ENCODE measurements at places on chromosomes 12 and 14.

DNA sequence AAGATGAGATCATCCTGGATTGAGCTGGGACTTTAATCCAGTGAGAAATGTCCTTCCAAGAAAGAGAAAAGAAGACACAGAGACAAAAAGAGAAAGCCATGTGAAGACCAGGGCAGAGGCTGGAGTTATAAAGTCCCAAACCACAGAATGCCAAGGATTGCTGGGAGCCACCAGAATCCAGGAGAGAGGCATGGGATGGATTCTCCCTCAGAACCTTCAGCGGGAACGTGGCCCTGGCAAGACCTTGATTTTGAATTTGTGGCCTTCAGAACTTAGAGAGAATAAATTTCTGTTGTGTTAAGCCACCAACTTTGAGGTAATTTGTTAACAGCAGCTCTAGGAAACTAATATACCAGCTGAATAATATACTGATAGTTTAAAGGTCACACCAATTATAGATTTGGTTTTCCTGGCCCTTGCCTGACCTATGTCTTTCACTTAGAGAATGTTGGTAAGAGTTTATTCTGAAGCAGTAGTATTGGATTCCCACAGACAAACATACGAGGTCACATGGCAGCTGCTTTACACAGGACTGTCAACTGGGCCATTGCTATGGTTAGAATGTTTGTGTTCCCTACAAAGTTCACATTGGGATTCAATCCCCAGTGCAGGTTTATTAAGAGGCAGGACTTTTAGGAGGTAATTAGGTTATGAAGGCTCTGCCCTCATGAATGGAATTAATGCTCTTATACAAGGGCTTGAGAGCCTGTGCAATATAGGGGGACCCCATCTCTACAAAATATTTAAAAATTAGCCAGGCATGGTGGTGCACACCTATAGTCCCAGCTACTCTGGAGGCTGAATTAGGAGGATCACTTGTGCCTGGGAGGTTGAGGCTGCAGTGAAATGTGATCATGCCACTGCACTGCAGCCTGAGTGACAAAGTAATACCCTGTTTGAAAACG, 156.5 kb upstream of the EEA1 start:
- DNase-seq = no peak

DNA sequence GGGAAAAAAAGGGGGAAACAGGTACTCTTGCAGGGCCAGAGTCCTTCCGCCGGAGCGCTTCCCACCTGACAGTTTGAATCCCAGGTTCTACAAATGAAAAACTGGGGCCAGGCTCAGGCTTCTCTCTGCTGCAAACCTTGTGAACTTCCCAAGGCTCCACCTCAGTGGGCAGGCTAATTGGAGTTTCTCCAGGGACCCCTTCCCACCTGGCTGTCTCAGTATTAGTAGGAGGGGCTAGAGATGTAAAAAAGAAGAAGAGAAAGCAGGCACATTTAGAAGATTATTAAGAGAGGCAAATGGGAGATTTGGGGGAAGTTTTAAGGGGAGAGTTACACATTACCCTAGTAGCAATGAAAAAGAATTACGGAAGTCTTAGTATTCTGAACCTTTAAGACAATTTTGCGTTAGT, 20.0 kb upstream of the CLEC2D start:
- DNase-seq = no peak

DNA sequence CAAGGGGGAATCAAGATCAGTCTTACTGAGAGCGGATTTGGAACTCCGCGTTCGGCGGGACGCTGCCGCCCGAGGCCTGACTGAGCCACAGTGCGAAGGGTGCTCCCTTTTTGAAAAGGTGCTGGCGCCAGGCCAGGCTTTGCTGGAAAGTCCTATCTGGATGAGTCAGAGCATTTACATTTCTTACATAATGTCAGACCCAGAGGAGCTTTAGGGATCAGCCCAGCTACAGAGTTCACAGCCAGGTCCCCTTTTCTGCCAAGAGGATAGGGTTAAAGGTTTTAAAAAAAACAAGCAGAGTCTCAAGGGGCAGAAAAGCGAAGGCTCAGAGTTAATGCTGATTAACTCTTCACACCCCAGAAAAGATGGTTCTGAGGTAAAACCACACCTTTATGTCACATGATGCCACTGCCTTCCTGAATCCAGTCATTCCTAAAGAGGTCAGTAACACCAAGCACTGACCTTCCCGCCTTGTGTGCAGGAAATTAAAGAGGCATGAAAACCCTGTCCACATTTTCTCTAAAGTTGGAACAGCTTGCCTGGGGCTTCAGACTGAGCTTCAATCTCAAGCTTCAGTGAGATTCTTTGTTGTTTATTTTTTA, 11.7 kb upstream of the FBXL14 start:
- DNase-seq = peak; percentile 75

- DNase-seq = no peak
These were observed 12.5 kb downstream of the TM7SF3 start for GRCh38 chr12:27001663-27002062.

- no peak for DNase-seq
These were observed 118.5 kb downstream of the PRKCH start for GRCh38 chr14:61439779-61440418.

GRCh38 chr12:27193854-27194544, 50.1 kb upstream of the STK38L start:
- no peak for DNase-seq

DNA sequence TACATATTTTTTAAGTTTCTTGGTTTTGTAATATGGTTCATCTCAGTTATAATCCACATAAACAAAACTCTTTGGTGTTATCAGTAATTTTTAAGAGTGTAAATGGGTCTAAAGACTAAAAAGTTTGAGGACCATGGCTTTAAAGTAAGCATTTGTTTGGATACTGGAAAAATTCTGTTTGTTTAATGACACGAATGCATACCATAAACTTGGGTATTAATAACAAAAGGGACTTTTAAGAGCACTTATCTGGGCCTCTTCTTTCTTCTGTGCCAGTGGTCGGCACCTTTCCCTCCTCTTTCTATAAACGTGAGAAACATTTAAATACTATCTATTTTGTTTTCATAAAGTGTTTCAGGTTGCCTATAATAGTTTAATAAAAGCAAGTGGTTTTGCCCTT, 47.4 kb downstream of the SAMD4A start:
- no peak for DNase-seq

DNA sequence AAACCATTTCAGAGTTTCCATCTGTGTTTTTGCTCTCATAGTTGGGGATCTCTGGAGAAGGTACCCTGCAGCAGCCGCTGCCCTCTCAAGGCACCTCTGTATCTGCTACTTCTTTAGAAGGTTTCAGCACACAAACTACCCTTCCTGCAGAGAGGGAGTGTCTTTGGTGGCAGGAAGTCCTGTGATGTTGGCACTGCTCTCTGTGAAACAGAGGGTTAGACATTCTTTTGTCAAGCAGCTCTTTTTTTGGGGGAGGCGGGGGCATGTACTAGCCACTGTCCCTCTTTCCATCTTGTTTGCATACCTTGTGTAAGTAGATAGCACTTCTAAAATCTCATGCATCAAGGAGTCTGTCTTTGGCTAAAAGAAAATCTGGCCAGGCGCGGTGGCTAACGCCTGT, 352.6 kb downstream of the BMP4 start:
- no peak for DNase-seq

- no peak for DNase-seq
These were observed 41.3 kb upstream of the BCL7A start for GRCh38 chr12:121980191-121980891.

DNA sequence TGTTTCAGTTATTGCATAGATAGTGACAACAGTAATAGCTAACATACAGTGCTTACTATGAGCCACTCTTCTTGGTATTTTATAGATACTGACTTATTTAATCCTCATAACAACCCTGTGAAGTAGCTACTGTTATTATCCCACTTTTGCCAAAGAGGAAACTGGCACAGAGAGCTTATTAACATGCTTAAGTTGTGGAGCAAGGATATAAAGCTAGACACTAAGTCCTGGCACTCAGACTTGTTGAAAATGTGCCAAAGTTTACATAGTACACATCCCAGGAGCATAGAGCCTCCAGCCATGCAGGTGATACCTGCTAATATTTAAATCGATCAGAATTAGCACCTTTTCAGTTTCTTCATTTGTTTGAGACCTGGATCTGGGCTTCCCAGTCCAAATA, 41.8 kb downstream of the VEZT start:
- no peak for DNase-seq

DNA sequence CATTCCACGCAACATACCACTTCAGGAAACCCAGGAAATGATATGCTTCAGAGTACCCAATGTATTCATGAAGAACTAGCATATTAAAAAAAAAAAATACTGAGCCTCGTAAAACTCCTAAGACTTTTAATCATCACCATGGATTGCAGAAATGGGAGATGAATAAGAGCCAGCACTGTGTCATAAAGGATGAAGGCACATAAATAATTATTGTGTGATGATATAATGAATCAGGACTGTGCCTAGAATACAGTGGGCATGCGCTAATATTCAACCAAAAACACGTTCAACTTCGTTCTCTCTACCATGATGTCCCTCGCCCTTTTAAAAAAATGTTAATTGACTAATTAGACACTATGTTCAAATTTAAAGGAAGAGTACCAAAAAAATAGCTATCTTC, 68.7 kb downstream of the CIT start:
- DNase-seq = no peak

GRCh38 chr12:131921866-131922769, 7.0 kb upstream of the PUS1 start:
- DNase-seq = no peak

- DNase-seq = no peak
These were observed 129.4 kb downstream of the PELI2 start for GRCh38 chr14:56247495-56248200.

DNA sequence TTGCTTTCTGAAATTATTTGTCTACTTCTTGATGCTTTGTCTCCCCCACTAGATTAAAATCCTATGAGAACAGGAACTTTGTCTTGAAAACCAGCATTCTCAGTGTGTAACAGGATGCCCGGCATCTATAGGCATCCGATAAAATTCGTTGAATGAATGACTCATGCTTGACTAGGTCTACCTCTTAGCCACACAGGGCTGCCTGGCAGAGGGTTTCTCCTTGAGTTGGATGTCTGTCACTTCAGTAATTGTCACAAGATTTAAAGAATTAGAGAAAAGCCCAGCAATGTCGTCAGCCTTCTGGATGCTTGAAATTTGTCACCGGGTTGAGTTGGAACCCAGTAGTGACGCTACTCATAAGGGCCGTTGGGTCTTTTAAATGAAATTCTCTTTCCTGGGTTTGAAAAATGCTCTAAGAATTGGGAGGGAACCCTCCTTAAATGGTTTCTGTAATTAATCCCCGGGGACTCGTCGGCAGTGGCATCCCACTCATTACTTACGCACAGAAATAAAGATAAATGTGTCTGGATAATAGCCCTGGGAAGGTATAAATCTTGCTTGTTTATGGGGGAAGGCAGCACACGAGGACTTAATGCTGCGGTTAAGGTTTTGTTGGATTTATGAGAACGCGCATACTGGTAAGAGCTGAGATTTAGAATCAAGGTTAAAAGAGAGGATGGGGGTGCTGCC, 194.1 kb downstream of the AACS start:
- DNase-seq = no peak

DNA sequence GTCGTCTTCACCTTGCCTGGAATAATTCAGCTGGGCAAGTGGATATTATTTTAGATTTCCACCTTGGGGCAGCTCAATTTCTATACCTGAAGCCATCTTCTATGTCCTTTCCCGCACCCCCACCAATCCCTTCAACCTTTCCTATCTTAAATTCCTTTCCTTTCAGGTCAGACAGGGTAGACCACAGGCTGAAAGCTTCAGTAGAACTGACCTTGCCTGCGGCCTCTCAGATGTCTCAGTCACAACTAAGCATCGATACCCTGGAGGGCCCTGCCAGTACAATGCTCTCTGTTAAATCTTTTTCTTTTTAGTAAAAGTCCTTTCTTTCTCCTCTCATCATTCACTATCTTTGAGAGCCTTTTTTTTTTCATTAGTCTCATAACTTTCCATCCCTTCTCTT, 38.9 kb downstream of the SLC2A14 start:
- no peak for DNase-seq

GRCh38 chr12:116703214-116703795, 34.6 kb downstream of the SPRING1 start:
- peak; percentile 55 for DNase-seq

GRCh38 chr12:104662908-104663307, 206.2 kb downstream of the CHST11 start:
- no peak for DNase-seq

DNA sequence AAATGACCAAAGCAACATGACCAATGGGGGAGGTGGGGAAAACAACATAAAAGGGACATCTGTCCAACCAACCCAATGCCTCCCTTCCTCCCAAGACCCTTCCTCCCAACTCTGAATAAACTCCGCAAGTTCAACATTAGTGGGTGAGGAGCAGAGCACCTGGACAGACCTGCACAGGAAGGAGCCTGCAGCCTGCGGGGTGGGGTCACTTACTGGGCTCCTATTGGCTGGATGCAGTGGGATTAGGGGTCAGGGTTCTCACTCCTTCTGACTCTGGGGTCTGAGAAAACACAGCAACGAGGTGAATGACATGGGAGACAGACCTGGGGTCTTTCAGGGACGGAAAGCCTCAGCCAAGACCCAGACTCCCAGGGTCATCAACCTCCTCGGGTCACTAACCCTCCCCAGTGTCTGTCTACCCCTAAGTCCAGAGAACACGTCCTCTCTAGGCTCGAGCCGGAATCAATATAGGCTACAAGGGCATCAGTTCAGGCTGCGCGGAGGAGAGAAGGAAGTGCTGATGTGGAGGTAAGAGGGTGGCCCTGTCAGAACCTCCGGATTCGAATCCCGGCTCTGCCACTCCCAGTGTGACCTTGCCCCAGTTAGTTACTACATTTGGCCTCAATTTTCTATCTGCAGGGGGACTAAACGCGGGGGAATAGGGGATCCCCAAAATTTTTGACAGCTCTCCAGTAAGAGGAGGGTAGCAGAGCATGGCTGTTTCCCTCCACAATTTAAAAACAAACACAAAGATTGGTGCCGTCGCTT, 860 bp downstream of the NDRG2 start:
- DNase-seq = peak; percentile 10

DNA sequence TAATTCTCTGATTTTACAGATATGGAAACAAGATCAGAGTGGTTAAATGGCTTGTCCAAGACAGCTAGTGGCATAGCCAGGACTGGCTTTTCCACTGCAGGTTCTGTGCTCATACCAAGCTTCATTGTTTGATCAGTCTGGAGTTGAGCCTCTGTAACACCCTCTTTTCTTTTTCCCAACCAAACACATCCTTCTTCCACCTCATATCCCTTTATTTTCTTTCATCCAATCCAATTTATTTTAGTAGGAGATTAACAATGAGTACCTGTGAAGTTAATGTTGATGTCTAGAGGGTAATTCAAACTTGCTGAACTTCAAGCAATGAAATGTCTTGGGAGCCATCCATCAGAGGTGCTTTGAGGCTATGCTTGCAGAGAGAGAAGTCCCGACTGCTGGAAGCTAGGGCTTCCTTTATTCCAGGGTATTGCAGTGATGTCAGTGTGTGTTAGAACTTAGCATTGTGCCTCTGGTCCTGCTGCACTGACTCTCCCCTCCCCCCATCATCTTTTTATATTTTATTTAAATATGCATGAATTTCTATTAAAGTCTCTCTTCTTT, 452.1 kb upstream of the PDE3A start:
- DNase-seq = no peak

Measured in stimulated activated naive CD8-positive, alpha-beta T cell treated with anti-CD3 and anti-CD28 coated beads, Interleukin-15, amount 100 ng/mL, for 72 hours (primary cell).